Amniotic stem cell (primary cell): ENCODE measurements at places on chromosomes 1 and 21.

DNA sequence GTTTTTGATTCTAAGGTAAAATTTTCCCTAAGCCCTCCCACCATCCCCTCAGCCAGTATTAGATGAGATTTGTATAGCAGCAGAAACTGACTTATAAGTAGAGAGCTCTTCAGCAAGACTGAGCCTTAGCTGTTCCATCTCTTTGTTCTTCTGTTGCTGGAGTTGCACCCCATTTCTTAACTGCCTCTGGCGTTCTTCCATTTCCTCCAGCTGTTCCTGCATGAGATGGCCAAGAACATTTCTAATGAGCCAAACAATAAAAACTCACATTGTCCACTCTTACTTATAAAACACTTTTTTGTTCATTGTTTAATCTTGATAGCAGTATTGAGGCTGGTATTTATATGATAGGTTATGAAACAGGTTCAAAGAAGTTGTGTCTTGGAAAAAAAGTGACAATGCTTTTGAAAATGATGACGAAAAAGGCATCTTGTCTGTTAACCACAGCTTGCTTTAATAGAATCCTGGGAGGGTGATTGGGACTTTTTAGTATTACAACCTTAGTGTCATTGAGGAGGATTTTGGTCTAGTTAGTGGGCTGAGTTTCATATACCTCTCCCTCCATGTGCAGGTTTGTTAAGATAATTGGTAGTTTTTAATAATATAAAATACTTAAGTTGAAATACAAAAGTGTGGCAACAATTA lies 18.3 kb downstream of the SYNC start:
- DNase-seq, result no peak

DNA sequence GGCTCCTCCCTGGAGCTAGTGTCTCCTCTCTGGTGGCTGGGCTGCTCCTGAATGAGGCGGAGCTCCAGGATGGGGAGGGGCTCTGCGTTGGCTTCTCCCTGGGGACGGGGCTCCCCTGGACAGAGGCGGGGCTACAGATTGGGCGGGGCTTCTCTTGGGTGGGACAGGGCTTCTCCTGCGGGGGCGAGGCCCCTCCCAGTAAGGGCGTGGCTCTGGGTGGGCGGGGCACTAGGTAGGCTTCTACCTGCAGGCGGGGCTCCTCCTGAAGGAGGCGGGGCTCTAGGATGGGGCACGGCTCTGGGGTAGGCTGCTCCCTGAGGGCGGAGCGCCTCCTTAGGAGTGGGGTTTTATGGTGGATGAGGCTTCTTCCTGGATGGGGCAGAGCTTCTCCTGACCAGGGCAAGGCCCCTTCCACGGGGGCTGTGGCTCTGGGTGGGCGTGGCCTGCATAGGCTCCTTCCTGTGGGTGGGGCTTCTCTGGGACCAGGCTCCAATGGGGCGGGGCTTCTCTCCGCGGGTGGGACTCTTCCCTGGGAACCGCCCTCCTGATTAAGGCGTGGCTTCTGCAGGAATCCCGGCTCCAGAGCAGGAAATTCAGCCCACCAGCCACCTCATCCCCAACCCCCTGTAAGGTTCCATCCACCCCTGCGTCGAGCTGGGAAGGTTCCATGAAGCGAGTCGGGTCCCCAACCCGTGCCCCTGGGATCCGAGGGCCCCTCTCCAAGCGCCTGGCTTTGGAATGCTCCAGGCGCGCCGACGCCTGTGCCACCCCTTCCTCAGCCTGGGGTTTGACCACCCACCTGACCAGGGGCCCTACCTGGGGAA lies 22.7 kb upstream of the ARF1 start:
- no peak for DNase-seq

DNA sequence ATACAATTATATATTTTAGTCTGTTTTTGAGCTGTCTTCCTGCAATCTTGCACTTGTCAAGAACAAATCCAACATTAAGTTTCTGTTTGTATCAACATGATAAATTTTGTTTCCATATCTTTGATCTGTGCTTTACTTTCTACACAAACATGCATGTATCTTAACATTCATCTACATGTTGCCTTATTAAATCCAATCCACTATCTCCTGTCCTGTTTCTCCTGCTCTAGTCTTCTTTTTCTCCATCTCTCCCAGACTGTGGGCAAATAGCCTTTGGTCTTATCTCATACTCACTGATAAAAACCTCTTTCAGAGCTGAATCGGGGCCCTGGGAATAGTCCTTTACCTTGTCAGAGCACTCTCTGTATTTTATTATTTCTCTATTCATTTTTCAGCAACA lies 101.3 kb downstream of the PLPPR4 start:
- no peak for DNase-seq

DNA sequence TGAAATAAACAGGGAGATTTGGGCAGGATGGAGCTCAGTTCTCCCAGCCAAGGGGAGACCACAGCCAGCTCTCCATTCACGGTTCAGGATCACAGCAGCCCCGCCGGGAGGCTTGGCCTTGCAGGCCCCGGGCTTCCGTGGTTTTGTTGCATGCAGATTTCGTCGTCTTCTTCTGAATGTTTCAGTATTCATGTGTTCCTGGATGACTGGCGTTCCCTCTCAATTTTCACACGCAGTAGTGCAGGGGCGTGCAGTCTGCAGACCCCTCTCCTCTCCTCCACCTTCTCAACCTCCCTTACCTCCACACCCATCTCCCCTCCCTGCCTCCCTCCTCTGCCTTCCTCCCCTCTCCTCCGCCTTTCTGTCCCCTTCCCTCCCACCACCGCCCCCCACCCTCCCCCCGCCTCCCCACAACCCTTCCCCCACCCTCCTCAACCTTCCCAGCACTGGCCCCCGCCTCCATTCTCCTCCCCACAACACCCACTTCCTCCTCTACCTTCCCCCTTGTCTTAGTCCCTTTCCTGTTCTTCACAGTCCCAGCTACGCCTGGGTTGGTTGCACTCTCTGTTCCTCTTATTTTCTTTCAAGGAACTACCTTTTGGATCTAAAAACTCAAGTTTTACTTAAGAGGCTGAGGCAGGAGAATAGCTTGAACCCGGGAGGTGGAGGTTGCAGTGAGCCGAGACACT lies 8.4 kb upstream of the SLC19A1 start:
- no peak for DNase-seq

- DNase-seq, result no peak
Observed at GRCh38 chr21:18443085-18443484, 39.5 kb upstream of the TMPRSS15 start.
